ENCODE measurements at places on chromosomes 12 and 14. TPM values are rescaled to one million over a fixed set of nuclear protein-coding genes. Genes with fewer than 3 reads are reported as not detected.

SLC16A7 gene
- total RNA-seq, result 38.8 TPM

NYNRIN gene
- 0.21 TPM for total RNA-seq

KRT2 gene
- total RNA-seq, result 0.10 TPM

SLC10A1 gene
- total RNA-seq, result not detected

GARIN6 gene
- not detected for total RNA-seq

RAB2B gene
- 22.1 TPM for total RNA-seq

PLA2G1B gene
- not detected for total RNA-seq

GPR68 gene
- 44.6 TPM for total RNA-seq

- H3K27me3 ChIP-seq, result no peaks in the 10 kb centered on the region
- H3K36me3 ChIP-seq, result peaks cover 10% of the 10 kb centered on the region
- peaks cover 46% of the 10 kb centered on the region for H3K4me1 ChIP-seq
- H3K4me3 ChIP-seq, result no peak overlapping the region
- no peak overlapping the region for H3K27ac ChIP-seq
Observed at GRCh38 chr12:12800406-12801180, 12.6 kb upstream of the DDX47 start.

GRCh38 chr12:65878540-65878939 lies 54.3 kb downstream of the HMGA2 start:
- no peak overlapping the region for H3K27ac ChIP-seq
- H3K4me3 ChIP-seq, result no peak overlapping the region
- no peaks in the 10 kb centered on the region for H3K36me3 ChIP-seq
- no peak for DNase-seq

GRCh38 chr12:23133471-23133870 lies 508.5 kb downstream of the ETNK1 start:
- DNase-seq, result no peak
- H3K4me1 ChIP-seq, result no peaks in the 10 kb centered on the region
- H3K36me3 ChIP-seq, result no peaks in the 10 kb centered on the region
- no peak overlapping the region for H3K27ac ChIP-seq
- H3K27me3 ChIP-seq, result no peaks in the 10 kb centered on the region
- no peak overlapping the region for H3K4me3 ChIP-seq

DNA sequence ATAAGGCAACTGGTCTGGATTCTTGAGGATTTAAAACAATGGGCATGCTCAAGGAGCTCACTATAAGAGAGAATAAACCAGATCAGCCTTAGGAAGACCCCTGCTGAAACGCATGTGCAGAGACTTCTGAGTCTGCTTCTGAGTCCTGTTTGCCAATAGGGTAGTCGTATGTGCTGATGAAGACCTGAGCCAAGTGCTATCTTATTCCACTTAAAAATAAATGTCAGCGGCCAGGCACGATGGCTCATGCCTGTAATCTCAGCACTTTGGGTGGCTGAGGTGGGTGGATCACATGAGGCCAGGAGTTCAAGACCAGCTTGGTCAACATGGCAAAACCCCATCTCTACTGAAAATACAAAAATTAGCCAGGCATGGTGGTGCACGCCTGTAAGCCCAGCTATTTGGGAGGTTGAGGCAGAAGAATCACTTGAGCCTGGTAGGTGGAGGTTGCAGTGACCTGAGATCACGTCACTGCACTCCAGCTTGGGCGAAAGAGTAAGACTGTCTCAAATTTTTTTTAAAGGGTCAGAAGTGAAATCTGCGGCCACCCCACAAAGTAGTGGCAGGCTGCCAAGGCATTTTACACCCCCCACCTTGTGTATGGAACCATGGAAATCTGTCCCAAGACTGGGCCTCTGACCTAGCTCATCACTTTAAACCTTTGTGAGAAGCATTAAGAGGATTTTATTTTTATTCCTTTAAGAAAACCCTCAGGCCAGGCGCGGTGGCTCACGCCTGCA lies 20.3 kb downstream of the RFC5 start:
- no peak overlapping the region for H3K4me3 ChIP-seq
- H3K36me3 ChIP-seq, result peaks cover 71% of the 10 kb centered on the region

DNA sequence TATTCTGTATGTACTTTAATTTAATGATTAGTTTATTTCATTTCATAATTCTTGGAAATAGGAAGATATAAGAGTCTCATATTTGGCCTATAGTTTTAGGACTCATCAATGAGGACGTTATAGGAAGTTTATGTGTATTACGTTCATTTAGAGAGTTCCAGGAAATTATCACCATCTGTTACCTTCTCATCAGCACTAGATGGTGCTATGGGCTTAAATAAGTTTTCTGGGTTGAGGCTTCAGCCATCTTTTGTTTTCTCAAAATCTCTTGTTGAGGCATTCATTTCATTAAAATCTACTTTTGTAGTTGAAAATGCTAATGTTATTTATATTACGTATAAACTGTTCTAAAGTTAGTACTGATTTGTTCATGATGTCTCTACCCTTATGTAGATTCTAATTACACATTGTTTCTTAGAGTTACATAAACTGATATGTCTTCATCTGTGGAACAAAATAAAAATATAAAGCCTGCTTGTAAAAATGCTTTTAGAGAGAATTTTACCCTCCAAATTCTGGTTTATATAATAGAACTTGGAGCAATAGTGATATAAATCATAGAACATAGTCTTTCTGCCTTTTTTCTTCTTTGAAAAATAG lies 89.2 kb downstream of the CFAP54 start:
- H3K4me1 ChIP-seq, result no peaks in the 10 kb centered on the region
- peaks cover 12% of the 10 kb centered on the region for H3K27me3 ChIP-seq
- no peak overlapping the region for H3K4me3 ChIP-seq
- peak; percentile 31 for DNase-seq
- no peaks in the 10 kb centered on the region for H3K36me3 ChIP-seq
- no peak overlapping the region for H3K27ac ChIP-seq

DNA sequence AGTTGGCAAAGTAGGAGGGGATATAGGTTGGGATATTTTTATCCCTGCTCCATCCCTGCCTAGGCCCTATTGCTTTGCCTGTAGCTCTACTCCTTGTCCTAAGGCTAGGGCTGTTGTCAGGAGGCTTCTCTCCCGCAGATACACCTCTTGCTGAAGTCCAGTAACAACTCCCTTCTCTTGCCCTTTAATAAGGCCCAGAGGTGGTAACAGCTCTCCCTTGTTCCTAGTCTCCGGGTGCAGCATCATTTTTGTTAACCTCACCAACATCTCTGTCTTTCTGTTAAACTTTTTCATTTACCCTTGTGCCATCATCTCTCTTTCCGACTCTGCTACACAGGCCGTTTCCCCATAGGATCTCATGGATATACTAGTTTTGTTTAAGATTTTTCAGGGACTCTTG lies 6.3 kb downstream of the ASCL1 start:
- H3K4me1 ChIP-seq, result peaks cover 22% of the 10 kb centered on the region
- peaks cover 5% of the 10 kb centered on the region for H3K36me3 ChIP-seq
- H3K27ac ChIP-seq, result no peak overlapping the region
- peaks cover 86% of the 10 kb centered on the region for H3K27me3 ChIP-seq
- DNase-seq, result no peak
- H3K4me3 ChIP-seq, result no peak overlapping the region

GRCh38 chr14:77276295-77276935 lies 5.4 kb upstream of the NGB start:
- H3K27me3 ChIP-seq, result peaks cover 9% of the 10 kb centered on the region
- no peak overlapping the region for H3K4me3 ChIP-seq
- H3K36me3 ChIP-seq, result no peaks in the 10 kb centered on the region
- DNase-seq, result no peak

DNA sequence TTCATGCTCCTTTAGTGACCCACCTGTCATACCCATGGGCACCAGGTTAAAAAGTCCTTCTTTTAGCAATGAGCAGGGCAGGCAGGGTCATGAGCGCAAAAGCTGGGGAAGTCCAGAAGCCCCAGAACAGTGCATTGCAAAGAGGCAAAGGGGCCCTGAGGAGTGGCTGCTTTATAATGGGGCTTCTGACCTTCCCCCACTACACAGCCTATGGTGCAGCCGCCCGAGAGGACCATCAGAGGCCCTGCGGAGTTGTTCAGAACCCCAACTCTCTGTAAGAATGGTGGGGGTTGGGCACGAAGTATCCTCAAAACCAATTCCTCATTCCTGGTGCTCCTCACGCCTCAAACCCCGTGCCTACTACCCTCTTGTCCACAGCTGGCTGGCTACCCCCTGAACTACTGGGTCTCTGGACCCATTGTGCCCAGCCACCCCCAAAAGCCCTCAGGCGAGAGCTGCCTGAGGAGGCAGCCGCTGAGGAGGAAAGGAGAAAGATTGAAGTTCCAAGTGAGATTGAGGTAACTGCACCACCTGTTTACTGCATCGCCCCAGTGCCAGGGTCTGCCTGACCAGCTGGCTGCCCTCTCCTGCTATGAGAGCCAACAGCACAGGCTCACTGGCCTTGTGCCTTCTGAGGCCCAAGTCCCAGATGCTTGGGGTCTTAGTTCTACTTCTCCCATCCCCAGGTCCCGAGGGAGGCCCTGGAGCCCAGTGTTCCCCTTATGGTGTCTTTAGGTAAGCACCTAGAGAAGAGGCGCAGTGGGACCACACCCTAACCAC lies 6.7 kb downstream of the REC8 start:
- no peaks in the 10 kb centered on the region for H3K27me3 ChIP-seq
- no peak for DNase-seq
- H3K27ac ChIP-seq, result no peak overlapping the region
- H3K4me1 ChIP-seq, result peaks cover 8% of the 10 kb centered on the region

- H3K36me3 ChIP-seq, result no peaks in the 10 kb centered on the region
- DNase-seq, result no peak
- H3K27me3 ChIP-seq, result peaks cover 7% of the 10 kb centered on the region
- no peak overlapping the region for H3K4me3 ChIP-seq
Observed at GRCh38 chr14:96103560-96104460, 64.6 kb downstream of the C14orf132 start.

GRCh38 chr12:119885549-119885948 lies 8.4 kb upstream of the CIT start:
- DNase-seq, result no peak
- no peak overlapping the region for H3K27ac ChIP-seq
- no peak overlapping the region for H3K4me3 ChIP-seq
- H3K36me3 ChIP-seq, result no peaks in the 10 kb centered on the region
- no peaks in the 10 kb centered on the region for H3K4me1 ChIP-seq
- H3K27me3 ChIP-seq, result peaks cover 30% of the 10 kb centered on the region

DNA sequence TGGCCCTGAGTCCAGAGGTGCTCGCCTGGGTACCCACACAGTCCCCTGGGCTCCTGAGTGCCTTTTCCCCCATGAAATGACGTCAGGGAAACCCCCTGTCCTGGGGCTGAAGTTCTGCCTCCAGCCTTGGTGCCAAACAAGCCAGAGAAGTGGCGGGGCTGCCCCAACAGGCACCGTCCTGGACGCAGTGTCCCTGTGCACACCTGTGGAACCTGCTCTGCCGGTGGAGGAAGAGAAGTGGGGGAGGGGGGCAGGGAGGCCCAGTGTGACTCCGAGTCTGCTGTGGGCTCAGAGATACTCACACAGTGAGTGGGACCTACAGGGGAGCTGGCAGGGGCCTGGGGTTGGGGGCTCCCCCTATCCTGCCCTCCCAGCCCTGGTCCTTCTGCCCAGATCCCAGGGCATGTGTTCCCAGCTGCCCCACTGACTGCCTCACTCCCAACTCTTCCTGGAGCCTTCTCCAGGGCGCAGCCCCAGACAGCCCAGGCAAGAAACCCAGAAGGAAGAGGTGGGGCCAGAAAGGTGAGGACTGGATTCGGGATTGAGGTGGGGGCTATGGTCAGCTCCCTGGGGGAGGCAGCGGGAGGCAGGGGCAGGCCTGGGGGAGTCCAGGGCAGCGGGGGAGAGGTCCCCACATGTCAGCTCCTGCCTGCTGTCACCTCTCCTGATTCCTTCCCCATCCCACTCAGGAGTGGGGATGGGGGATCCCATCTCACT lies 24.7 kb downstream of the CCDC85C start:
- H3K4me3 ChIP-seq, result no peak overlapping the region
- H3K36me3 ChIP-seq, result no peaks in the 10 kb centered on the region

DNA sequence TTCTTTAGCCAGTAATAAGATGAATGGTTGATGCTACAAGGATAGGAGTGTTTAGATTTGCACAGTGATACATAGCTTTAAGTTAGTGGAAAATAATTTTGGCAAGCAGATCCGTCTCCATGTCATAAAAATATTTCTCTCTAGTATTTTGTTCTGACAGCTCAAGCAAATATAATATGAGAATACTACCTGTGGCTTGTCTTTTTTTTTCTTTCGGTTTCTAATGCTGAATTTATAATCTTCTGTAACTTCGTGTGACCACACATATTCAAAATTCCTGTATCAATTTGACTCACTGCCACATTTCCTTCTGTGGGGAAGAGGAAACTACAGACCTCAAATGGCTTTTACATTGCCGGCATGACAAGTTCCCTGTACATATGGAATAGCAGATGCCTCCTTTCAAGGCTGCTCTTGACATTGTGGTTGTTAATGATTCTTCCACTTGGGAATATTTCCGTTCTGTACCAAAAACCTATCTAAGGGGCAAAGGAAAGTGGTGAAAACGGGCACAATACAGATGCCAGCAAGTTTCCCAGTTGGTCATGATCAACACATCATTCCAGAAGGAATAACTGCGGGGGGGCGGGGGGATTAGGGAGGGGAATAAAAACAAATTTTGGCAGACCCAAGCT lies 103.6 kb upstream of the CCDC91 start:
- peaks cover 4% of the 10 kb centered on the region for H3K27me3 ChIP-seq
- H3K36me3 ChIP-seq, result no peaks in the 10 kb centered on the region
- H3K4me3 ChIP-seq, result no peak overlapping the region
- DNase-seq, result no peak
- H3K4me1 ChIP-seq, result peaks cover 8% of the 10 kb centered on the region
- H3K27ac ChIP-seq, result no peak overlapping the region

GRCh38 chr12:4855121-4855924 lies 54.4 kb upstream of the KCNA1 start:
- H3K4me3 ChIP-seq, result no peak overlapping the region
- H3K4me1 ChIP-seq, result peaks cover 21% of the 10 kb centered on the region
- no peaks in the 10 kb centered on the region for H3K36me3 ChIP-seq
- peaks cover 20% of the 10 kb centered on the region for H3K27me3 ChIP-seq
- H3K27ac ChIP-seq, result no peak overlapping the region

DNA sequence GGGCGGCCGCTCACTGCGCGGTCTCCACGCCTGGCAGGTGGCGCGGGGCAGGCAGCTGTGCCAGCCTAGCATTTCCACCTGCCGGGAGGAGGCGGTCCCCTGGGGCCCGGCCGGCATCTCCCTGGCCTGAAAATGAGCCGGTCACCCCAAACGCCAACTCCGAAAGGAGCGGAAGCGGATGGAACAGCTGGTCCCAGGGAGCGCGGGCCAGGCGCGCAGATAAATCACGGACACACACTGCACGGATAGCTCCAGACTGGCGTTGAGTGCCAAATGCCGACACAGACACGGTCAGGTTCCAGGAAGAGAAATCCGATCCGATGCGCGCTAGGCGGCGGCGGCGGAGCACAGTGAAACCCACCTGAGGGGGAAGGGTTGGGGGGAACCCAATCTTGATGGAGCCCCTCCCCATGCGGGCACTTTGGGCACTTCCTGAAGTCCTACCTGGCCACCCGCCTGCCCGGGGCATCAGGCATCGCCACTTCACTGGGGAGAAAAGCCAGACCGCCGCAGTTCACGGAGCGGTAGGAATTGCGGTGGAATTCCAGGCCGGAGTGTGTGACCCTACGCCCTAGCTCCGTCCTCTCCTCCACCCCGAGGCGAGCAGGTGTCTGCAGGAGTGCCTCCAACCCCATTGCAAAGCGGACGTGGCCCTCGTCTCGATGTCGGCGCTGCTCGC lies 624 bp upstream of the PLEKHD1 start:
- H3K27ac ChIP-seq, result no peak overlapping the region
- H3K36me3 ChIP-seq, result no peaks in the 10 kb centered on the region
- DNase-seq, result no peak
- peaks cover 56% of the 10 kb centered on the region for H3K27me3 ChIP-seq
- H3K4me3 ChIP-seq, result no peak overlapping the region

- no peaks in the 10 kb centered on the region for H3K27me3 ChIP-seq
- DNase-seq, result no peak
- no peak overlapping the region for H3K4me3 ChIP-seq
- no peaks in the 10 kb centered on the region for H3K4me1 ChIP-seq
- H3K36me3 ChIP-seq, result peaks cover 21% of the 10 kb centered on the region
Observed at GRCh38 chr12:42410340-42410739, 84.4 kb downstream of the PPHLN1 start.

All from activated CD8-positive, alpha-beta T cell treated with anti-CD3 and anti-CD28 coated beads, Interleukin-2, amount 10 ng/mL, durations not matched to agents 7 days and 5 days (primary cell).